CD8-positive, alpha-beta memory T cell (primary cell): ENCODE measurements at places on chromosomes 13 and 19.

GRCh38 chr19:3527238-3527910 lies 11.6 kb upstream of the TEKTIP1 start:
- no peak overlapping the region for H3K4me3 ChIP-seq
- H3K27me3 ChIP-seq = no peaks in the 10 kb centered on the region
- no peak overlapping the region for H3K27ac ChIP-seq
- no peak for DNase-seq

- H3K4me3 ChIP-seq = no peak overlapping the region
- no peaks in the 10 kb centered on the region for H3K4me1 ChIP-seq
- H3K27me3 ChIP-seq = no peaks in the 10 kb centered on the region
- no peaks in the 10 kb centered on the region for H3K36me3 ChIP-seq
- DNase-seq = no peak
These were observed 27.4 kb downstream of the LATS2 start for GRCh38 chr13:21033856-21034602.

GRCh38 chr13:109647053-109647452 lies 139.3 kb downstream of the IRS2 start:
- DNase-seq = no peak
- no peaks in the 10 kb centered on the region for H3K27me3 ChIP-seq
- H3K4me3 ChIP-seq = no peak overlapping the region
- H3K36me3 ChIP-seq = no peaks in the 10 kb centered on the region
- H3K4me1 ChIP-seq = no peaks in the 10 kb centered on the region
- no peak overlapping the region for H3K27ac ChIP-seq

- H3K4me3 ChIP-seq = no peak overlapping the region
- no peak overlapping the region for H3K27ac ChIP-seq
- peaks cover 24% of the 10 kb centered on the region for H3K4me1 ChIP-seq
- H3K27me3 ChIP-seq = no peaks in the 10 kb centered on the region
These were observed 207.0 kb downstream of the SHISA2 start for GRCh38 chr13:25844559-25845434.

DNA sequence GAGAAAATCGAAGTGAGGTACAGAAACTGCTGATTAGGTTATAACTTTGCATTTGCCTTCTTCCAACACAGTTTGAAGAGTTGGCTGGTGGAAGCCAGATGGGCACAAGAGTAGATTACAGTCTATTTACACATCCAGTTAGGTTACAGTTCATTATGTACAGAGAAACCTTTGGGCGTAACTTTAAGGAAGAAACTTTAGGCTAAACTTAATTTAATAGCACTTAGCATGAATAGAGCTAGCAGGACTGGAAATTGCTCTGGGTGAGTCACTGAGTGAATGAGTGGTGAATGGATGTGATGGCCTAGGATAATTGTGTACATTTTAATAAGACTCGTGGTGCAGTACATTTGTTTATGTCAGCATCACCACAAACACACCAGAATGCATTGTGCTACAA lies 62.9 kb upstream of the KLHL1 start:
- no peaks in the 10 kb centered on the region for H3K4me1 ChIP-seq
- no peaks in the 10 kb centered on the region for H3K27me3 ChIP-seq
- no peak overlapping the region for H3K4me3 ChIP-seq
- no peaks in the 10 kb centered on the region for H3K36me3 ChIP-seq
- DNase-seq = no peak
- no peak overlapping the region for H3K27ac ChIP-seq
